Hippocampal formation (tissue), 2 donors: ENCODE measurements at places on chromosomes 2 and 18.

GRCh38 chr2:55901941-55902340 lies 21.6 kb downstream of the EFEMP1 start:
- no peak for DNase-seq

DNA sequence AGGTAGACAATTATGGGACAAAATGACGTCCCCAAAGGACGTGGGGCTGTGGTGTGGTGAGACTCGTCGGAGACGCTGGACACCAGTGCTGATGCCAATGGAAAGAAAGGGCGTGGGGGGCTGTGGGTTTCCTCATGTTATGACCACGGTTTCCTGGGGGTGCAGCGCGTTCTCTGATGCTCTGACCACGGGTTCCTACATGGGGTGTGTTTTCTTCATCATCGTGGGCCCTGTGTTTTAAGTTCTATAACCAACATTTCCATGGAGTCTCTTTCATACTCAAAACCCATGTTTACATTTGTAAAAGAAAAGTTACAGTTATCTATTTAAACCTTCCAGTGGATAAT lies 141.6 kb downstream of the RTP5 start:
- DNase-seq = no peak

DNA sequence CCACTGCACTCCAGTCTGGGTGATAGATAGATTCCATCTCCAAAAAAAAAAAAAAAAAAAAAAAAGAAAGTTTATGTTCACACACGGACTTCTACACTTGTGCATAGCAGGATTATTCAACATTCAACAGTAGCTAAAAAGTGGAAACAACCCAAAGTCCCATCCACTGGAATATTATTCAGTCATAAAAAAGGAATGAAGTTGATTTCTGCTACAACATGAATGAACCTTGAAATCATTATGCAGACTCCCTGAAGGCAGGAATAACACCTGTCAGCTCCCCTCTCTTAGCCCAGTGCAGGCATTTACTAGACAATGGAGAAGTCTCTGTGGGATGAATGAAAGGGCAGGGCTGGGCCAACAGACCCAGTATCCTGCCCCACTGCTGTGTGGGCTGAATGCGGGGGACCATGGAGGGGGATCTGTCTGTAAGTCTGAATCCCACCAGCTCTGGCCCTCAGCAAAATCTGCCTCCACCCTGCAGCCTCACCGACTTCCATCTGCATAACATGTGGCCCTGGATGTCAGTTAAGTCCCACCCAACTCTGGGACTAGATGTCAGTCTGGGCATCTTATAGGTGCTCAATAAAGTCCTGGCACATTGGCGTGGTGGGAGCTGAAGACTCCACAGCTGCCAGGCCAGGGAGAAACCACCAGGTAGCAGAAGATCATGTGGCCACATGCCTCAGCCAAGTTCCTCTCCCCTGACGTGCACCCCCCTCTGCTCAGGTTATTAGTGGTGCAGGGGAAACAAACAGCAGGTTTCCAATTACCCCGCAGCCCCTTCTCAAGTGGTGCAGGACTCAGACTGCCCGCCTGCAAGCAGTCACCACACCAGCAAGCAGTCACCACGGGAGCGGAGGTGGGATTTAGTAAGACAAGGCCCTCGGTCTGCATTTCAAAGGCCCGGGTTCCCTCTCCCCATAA lies 8.9 kb downstream of the ZFP36L2 start:
- DNase-seq = no peak

DNA sequence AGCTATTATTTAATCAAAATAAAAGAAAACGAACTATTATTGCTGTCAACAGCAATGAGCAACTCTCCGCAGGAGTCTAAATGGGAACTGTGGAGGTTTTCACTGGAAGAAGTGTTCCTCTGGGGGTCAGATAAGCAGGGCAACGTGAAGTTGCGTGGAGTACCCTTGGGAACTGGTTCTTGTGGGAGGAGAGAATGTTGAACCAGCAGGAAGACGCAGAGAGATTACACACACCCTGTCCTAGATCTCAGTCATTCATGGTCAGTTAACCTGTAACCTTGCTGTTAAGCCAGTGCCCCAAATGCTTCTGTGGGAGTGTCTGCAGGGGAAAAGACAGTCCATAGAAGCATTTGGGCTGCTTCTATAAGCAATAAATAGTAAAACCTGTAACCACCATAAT lies 20.4 kb upstream of the CABLES1 start:
- DNase-seq = no peak

- DNase-seq = no peak
These were observed 341.2 kb upstream of the SLC14A2 start for GRCh38 chr18:45274026-45274425.

- DNase-seq = no peak
These were observed 29.8 kb downstream of the TOGARAM2 start for GRCh38 chr2:29010946-29011345.

- no peak for DNase-seq
These were observed 2.8 kb downstream of the RAB12 start for GRCh38 chr18:8611916-8612576.

DNA sequence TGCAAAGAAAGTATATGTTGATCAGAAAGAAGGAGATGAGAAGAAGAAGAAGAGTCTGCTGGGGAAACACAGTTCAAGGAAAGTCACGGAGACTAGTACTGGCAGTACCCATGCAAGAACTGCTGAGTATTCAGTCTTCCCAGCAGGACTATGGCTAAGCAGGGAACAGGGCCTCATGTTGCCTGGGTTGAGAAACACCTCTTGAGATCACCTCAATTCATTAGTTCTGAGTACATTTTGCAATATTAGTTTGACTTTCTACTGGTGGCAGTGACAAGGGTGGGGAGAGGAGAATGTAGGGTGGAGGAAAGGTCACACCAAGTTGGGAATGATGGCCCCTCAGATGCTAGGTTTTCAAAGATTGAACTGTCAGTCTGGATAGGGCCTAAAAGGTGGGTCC lies 50.5 kb downstream of the MRPL33 start:
- no peak for DNase-seq

DNA sequence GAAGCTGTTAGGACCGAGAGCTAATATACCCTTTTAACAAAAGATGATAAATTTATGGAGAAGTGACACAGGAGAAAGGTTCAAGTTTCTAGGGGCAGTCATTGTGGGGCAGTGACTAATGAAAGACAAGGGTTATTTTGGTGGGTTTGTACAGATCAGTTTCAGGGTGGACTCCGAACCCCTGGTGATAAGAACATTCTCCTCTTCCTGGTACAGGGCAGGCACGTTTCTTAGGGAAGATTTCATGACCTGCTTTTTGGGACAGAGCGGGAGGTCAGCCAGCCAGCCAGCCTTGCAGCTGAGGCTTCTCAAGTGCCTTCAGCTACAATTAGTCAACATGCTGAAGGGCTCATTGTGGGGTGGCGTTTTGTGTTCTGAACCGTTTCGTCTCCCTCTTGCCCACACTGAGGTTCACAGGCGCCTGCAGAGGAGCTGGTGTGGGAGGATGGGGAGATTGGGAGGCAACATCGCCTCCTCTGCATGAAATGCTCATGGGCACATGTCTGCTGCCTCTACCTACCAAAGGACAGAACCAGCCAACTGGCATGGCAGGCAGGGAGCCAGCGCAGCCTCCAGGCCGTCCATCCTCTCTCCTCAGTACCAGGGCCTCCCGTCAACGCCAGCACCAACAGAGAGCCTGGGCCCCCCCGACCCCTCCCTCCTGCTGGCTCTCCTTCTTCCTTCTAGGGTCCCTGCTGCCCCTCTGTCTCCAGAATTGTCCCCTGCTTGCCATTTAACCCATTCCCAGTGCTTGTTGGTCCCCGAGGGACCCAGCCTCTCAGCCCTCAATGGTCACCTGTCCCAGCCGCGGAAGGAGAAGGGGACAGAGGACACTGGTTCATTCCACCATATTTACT lies 9.6 kb downstream of the CHMP1B start:
- DNase-seq = no peak

- no peak for DNase-seq
These were observed 160.5 kb downstream of the GLI2 start for GRCh38 chr2:120896126-120896525.

DNA sequence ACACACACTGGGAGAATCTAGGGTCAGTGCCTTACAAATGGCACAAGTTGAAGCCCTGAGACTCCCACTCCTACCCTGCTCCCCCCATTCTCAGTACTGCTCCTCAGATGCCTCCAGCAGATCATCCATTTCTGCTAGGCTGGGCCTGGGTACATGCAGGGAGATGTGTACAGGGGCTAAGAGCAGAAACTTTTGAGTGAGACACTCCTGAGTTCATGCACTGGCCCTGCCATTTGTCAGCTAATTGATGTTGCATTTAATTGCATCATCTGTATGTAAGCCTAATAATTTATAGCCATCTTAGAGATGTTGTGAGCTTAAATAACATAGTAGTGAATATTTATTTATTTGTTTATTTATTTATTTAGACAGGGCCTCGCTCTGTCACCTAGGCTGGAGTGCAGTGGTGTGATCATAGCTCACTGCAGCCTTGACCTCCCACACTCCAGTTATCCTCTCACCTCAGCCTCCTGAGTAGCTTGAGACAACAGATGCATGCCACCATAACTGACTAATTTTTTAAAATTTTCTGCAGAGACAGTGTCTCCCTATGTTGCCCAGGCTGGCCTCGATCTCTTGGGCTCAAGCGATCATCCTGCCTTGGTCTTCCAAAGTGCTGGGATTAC lies 4.8 kb upstream of the CASP8 start:
- DNase-seq = no peak

DNA sequence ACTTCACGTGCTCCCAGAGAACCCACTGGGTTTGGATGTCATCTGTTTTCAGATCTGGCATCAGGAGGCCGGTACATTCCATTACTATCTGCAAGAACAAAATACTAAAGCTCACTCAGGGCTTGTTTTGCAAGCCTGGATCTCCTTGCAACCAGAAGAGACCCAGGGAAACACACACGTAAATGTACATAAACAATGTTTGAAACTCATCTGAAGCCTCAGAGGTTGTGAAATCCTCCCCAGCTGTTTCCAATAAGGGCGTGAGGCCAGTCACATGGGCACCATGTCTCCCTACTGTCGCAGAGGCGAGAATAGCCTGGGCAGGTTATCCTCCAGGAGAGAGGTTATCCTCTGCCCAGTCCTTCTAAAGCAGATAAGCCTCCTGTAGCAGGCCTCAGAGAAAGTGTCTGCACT lies 186.9 kb downstream of the GFPT1 start:
- no peak for DNase-seq

GRCh38 chr2:40315683-40316082 lies 136.2 kb downstream of the SLC8A1 start:
- no peak for DNase-seq

GRCh38 chr2:207176247-207176646 lies 10.5 kb upstream of the KLF7 start:
- DNase-seq = no peak

DNA sequence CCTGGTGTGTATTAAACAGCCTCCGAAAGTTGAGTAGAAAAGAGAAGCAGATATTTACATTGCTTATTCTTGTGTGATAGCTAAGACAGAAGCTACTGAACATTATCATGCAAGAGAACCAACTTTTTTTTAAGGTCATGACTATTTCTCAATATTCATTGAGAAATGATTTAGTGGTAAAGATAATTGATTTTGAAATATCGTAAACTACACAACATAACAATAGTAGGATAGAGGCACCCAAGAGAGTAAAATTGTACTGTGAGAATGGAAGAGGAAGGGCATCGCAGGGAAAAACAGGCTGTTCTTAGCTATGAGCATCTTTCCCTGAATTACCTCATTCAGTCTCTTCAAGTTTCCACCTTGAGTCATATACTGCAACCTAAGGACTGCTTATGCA lies 25.2 kb downstream of the HRH4 start:
- DNase-seq = no peak

- peak; percentile 78 for DNase-seq
These were observed 63.6 kb downstream of the CLHC1 start for GRCh38 chr2:55168221-55169154.

DNA sequence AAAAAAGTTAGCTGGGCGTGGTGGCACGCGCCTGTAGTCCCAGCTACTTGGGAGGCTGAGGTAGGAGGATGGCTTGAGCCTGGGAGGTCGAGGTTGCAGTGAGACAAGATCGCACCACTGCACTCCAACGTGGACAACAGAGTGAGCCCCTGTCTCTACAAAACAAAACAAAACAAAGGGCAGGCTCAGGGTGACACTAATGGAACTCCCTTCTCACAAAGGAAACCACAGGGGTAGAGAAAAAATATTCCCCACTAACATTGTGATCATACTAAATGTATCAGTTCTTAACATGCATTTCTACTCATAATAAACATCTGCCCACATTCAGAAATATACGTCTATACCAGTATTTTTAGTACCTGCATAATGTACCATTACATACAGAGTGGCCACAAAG lies 21.1 kb downstream of the STAM2 start:
- no peak for DNase-seq

- no peak for DNase-seq
These were observed 47.1 kb upstream of the MAP4K3 start for GRCh38 chr2:39484206-39484605.

DNA sequence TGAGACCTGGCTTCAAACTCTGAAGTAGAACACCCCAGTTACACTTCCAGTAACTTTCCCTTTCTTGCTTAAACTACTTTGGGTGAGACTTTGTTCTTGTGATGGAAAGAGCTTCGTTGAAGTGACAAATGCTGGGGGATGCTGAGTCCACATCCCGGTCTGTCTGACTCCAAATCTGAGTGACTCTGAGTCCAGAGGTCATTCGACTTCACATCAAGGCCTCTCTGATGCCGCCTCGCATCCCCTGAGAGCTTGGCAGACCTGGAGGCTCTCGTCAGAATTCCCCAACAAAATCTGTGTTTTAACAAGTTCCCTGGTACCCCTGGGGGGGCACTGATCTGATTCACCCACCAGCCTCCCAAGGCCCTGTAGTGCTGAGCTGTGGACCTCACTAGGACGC lies 31.6 kb upstream of the ROCK2 start:
- DNase-seq = no peak

DNA sequence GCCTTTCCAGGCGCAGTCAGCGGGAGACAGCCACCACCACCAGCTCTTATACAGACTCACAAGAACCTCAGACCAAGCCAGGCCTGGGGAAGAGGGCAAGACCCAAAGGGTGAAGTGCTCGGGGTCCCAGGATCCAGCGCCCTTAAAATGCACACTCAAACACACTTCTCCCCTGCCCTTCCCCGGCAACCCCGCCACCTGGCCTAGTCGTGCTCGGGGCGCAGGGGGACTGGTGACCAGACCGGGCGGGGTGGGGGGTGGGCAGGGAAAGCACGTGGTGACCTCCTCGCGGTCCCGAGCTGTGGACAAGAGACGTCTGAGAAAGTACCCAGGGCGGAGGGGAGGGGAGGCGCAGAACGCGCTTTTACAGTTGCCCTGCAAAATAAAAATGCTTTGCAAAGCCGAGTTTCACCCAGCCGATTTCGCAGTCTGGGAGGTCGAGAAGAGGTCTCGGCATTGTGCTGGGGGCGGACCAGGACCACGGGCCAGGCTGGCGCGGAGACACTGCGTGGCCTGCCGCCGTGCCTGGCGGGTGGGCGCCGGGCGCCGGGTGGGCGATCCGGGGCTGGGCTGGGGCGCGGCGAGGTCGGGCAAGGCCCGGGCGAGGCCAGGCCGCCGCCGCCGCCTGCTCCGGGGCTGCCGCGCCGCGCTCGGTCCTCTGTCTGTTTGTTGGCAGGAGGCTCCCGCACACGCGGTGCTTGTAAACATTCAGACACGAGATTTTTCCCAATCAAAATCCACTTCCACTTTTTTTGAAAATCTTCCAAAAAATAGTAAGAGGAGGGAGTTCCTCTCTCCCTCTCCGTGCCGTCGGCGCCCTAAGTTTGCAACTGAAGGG lies 2.0 kb downstream of the BCL11A start:
- no peak for DNase-seq

- no peak for DNase-seq
These were observed 3.4 kb downstream of the TCF23 start for GRCh38 chr2:27152102-27152795.

- DNase-seq = no peak
These were observed 398.6 kb downstream of the DCDC2C start for GRCh38 chr2:4101936-4102335.
